AG04450 (cell line): ENCODE measurements at places on chromosomes 13 and 19.

GRCh38 chr13:33264620-33264978, 21.0 kb downstream of the STARD13 start:
- DNase-seq: no peak

- peak; percentile 43 for DNase-seq
Measured at GRCh38 chr13:109156181-109156935, 526.9 kb downstream of the MYO16 start.

- DNase-seq: peak; percentile 66
Measured at GRCh38 chr19:662962-663681, at the start of gene RNF126. RNF126 (minus strand) TSS chr19:663214; CDS start chr19:663121, 93 bp downstream.

DNA sequence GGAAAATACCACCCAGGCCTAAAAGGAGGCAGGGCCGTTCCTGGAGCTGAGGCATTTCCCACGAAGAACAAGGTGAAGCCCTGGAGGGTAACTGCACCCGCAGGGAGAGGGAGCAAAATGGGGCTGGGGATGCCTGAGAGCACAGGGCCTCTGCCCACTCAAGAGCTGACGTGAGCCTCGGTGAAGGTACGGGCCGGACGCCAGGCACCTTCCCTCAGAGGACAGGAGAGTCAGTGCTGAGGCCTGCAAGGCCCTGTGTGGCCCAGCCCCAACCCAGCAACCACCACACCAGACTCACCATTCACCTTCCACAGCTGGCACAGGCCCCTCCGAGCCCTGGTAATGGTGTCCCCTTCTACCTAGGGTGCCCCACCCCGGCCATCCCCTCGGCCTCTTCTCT, 36.3 kb downstream of the DNMT1 start:
- DNase-seq: no peak

DNA sequence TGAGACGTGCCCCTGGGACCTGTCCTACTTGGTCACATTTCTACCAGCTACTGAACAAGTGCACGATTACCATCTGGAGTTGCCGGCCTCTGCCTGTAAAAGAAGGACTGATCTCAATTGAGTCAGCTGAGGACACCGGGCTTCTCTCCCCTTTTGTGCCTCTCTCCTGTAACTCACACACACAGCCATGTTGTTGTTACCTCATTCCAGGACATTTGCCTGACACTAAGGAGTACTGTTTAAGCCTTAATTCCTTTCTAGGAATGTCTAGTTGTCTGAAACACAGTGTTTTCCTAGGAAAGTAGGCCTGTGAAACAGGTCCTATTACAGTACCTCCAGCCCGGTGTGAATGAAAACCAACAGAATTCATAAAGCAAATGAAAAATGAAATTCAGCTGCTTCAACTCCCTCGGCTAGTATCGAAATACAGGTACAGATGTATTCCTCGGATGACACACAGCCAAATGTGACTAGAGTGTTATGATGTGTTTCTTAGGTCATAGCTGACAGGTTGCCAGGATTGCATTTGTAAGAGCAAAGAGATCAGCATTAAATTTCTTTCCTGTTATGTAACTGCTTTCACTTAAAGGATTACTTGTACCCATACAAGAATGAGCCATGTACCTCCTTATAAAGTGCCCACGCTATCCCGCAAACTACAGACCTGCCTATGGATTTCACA, 152.0 kb upstream of the IRS2 start:
- peak; percentile 68 for DNase-seq

GRCh38 chr13:46487748-46488147, 65.2 kb upstream of the LRCH1 start:
- no peak for DNase-seq

DNA sequence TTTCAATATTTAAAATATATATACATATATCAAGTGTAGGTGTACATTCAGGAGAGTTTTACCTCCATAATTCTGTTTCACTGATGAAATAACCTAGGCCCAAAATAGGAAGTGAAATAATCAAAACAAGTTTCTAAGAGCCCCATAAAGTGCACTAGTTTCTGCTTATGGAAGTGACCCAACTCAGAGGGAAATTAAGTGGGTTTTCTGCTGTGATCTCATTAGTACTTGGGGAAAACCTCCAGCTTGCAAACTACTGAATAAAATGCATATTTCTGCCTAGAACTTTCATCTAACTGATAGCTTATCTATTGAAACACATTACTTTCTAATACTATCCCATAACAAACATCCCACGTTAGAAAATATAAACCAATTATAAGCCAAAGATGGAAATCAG, 45.4 kb upstream of the MIR17HG start:
- no peak for DNase-seq

- DNase-seq: no peak
Measured at GRCh38 chr19:30135797-30136196, 193.8 kb downstream of the URI1 start.

- no peak for DNase-seq
Measured at GRCh38 chr19:1230783-1231489, 6.9 kb downstream of the CBARP start.

- DNase-seq: no peak
Measured at GRCh38 chr13:43390619-43391018, 367.2 kb downstream of the DNAJC15 start.

- DNase-seq: no peak
Measured at GRCh38 chr19:17841810-17842662, 5.7 kb downstream of the JAK3 start.

GRCh38 chr13:47826471-47826870, 174.6 kb downstream of the SUCLA2 start:
- DNase-seq: no peak

DNA sequence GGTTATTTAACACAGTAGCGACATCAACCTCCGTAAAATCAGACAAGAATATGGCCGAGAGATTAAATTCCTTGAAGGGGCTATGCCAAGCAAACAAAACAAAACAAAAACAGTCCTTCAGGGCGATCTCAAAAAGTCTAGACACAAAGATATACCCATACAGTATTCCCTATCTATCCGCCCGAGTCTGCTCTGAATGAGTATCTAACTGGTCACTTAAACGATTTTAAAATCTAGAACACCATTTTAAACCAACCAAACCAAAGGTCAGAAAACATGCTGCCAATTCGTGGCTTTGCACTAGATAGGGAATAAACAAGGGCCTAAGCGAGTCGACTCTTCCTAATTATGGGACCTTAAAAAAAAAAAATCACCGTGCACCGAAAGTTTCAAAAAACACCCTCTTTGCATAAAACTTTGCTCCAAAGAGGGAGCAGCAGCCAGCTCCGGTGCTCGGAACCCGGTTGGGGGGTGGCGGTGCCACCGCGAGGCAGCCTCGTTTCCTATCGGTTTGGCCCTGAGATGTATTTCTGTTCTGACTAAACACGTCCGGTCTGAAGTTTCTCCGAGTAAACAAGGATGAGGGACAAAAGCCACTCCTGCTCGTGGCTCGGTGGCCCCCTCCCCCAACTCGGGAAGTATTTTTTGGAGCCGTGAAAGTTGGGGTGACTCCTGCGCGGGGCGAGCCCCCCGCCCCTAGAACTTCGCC, 1.8 kb downstream of the HMGB1 start:
- no peak for DNase-seq
